SK-N-MC (cell line): ENCODE measurements at places on chromosomes 6 and 20.

- DNase-seq: no peak
Observed at GRCh38 chr20:62685781-62686555, 22.7 kb upstream of the NTSR1 start.

- no peak for DNase-seq
Observed at GRCh38 chr20:57878786-57879424, 169.1 kb upstream of the PMEPA1 start.

GRCh38 chr6:35796236-35796635 is 887 bp downstream of the CLPS start:
- DNase-seq: no peak

DNA sequence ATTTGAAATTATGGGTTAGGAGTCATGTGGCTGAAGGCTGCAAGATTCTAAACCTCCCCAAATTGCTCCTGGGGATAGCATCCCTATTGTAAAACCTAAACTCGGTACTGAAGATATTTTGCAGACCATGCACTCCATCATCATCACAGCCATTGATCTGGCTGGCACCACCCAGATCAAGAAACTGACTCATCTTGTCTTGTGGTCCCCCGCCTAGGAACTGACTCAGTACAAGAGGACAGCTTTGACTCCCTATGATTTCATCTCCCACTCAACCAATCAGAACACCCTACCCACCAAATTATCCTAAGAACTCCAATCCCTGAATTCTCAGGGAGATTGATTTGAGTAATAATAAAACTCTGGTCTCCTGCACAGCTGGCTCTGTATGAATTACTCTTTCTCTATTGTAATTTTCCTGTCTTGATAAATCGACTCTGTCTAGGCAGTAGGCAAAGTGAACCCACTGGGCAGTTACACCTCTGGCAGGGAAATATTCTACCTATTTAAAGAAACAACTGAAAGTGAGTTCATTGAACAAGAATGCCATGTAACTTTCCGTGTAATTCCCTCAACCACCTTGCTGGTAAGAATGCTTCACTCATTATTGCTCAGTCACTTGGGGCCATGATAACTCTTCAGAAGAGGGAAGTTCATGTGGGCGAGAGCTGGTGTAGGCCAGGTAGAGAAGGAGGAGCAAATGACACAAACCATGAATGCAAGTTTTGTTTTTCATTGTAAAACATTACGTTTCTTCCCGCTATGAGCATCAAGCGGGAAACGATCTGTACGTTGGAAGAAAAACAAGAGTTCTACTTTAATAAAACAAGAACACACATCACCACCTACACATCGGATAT is 602.9 kb upstream of the ARID1B start:
- no peak for DNase-seq

DNA sequence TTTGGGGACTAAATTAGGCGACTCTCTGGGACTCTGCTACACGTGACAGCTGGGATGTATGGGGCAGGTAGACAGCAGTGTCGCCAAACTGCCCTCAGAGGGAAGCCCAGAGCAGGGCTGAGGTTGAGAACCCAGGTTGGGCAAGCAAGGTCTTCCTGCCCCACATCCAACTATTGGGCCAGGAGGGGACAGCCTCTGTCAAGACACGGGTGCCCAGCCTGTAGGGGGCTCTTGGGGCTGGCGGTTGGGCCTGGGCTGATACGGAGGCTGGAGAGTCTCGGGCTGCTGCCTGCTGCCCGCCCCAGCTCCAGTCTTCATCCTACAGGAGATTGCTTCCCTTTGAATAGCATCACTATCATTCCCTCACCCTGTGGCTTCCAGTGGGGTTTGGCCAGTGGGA is 33.3 kb downstream of the CPNE5 start:
- no peak for DNase-seq

- no peak for DNase-seq
Observed at GRCh38 chr6:27296106-27296783, 15.8 kb downstream of the POM121L2 start.

DNA sequence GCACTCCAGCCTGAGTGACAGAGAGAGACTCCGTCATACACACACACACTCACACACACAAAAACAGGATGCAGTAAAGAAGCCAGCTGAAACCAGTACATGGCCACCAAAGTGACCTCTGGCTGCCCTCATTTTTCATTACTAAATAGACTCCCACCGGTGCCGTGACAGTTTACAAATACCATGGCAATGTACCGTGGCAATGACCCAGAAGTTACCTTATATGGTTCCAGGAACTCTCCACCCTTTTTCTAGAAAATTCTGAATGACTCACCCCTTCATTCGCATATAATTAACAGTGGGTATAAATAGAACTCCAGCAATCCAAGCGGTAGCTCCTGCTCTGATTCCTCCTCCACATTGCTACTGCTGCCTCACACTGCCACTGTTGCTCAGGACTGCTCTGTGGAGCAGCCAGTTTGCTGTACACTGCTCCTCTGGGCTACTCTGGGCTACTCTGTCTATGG is 57.7 kb downstream of the SNX5 start:
- peak; percentile 12 for DNase-seq

DNA sequence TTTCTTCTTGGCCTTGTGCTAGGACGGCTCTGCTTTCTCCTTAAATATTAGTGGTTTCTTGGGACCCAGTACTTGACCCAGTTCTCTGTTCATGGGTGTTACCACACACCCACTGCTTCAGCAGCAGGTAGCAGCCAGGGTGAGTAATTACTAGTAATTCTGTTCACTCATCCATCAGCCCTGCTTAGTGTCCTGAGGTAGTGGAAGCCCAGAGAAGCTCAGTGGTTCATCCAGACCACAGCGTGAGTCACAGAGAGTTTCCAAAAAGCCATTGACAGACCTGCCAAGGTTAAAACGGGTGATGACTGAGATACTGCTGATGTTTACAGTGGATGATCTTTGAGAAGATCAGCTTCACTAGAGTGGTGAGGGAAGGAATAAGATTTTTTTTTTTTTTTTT is 51.7 kb upstream of the HINT3 start:
- no peak for DNase-seq

DNA sequence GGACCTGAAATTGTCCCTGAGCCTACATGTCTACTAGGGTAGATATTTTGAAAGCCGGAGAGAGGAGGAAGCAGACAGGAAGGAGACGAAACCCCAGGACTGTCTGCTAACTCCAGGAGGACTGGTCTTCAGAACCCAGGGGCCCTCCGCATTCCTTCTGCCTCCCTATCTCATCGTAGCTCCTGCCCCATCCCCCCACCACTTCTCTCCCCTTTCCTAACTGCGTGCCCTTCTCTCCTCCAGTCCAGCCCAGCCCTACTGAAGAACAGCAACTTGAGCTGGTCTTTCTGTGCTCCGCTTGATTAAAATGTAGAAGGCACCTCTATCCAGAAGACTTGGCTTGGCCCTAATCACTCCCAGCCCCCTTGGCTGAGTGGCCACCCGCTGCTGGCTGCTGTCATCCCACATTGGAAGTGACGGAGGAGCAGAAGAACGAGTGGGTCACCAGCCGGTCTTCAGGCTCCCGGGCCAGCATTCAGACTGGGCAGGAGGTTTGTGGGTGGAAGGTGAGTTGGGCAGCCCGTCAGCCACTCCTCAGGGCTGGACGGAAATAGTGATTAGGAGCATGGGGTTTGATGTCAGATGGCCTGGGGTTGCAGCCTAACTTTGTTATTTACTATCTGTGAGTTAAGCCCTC is 28.8 kb upstream of the ANGPT4 start:
- no peak for DNase-seq

DNA sequence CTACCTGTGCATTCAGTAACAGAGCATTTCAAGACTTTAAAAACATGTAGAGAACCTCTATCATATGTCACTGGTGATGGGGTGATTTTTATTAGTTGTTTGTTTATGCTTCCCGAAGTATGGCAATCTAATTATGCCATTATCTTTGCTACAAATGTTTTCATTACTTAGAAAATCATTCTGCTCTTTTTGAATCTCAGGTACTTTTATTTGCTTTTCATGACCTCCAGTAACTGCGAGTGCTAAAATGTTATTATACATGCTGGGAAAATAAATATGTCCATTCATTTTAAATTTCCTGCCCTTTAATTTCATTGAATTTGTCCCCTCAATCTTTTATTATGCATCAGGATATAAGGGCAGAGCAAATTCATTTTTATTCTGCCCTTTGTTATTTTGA is 515.7 kb downstream of the NKAIN2 start:
- DNase-seq: no peak

GRCh38 chr6:18598551-18599264 is 211.6 kb downstream of the RNF144B start:
- DNase-seq: no peak

DNA sequence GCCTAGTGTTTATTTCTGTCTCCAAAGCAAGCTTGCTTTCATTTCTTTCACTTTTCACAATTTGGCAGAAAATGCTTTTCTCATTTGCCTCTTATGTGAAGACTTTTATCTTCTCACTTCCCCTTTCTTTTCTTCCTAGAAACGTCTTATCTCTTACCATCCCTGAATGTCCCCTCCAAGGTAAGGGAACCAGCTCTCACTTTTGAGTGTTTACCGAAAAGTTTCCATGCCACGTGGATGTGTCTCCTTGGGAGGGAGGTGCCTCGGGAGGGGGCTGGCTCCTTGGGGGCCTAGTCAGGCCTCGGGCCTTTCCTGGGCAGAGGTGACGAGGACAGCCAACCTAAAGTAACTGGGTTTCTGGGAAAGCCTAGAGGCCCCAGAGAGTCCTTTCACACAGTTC is 127.4 kb downstream of the CD24 start:
- DNase-seq: no peak

DNA sequence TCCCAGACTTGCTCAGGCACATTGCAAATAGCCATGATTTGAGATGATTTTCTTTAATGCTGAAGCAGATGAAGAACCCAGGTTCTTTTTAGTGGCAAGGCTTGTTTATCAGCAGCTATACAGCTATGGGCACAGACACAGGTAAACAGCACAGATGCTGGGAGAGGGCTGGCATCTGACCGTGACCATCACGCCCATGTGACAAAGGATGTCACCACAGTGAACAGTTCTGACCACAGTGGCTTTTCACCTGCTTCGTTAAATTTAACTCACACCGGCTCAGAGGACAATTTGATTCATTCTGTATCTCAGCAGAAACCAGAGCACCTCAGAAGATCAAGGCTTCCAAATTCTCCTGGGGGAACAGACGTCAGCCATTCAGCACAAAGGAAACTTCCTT is 142.6 kb downstream of the CDH26 start:
- no peak for DNase-seq

GRCh38 chr6:3596766-3597165 is 139.9 kb upstream of the SLC22A23 start:
- DNase-seq: no peak

DNA sequence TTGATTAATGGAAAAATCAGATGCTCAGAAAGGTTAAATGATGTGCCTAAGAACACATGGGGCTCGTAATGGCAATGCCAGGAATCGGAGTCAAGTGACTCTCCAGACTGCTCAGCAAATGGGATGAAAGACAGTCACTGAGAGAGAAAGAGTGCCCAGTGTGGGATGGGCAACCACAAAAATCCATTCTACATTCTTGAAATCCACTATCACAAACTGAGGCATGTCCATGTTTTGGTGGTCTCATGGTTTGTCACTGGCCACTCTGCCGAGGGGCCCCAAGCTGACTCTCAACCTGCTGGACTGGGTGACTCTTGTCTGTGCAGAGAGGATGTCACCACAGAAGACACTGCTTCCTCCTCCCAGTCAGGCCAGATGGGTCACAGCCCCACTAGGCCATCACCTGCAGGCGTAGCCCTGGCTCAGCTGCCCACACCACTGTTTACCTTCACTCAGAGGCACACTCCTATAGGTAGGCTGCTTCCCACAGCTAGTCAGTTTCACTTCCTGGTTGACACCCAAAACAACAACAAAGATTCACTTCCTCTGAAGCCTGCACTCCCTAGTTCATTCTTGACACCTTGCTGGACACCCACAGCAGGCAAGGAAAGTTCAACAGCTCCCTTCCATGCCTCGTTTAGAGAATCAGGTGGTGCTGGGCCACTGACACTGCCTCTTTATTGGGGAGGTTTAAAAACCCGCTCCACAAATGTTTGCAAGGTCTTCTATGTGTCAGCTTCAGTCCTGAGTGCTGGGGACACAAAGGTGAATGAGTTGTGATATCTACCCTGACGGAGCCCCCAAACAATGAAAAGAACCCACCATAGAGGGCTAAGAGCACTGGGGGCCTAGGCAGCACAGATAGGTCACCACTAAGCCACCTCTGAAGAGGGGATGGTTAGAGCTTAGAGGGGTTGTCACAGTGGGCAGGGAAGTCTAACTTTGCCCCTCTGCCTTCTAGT is 21.7 kb downstream of the MAP1LC3A start:
- no peak for DNase-seq

DNA sequence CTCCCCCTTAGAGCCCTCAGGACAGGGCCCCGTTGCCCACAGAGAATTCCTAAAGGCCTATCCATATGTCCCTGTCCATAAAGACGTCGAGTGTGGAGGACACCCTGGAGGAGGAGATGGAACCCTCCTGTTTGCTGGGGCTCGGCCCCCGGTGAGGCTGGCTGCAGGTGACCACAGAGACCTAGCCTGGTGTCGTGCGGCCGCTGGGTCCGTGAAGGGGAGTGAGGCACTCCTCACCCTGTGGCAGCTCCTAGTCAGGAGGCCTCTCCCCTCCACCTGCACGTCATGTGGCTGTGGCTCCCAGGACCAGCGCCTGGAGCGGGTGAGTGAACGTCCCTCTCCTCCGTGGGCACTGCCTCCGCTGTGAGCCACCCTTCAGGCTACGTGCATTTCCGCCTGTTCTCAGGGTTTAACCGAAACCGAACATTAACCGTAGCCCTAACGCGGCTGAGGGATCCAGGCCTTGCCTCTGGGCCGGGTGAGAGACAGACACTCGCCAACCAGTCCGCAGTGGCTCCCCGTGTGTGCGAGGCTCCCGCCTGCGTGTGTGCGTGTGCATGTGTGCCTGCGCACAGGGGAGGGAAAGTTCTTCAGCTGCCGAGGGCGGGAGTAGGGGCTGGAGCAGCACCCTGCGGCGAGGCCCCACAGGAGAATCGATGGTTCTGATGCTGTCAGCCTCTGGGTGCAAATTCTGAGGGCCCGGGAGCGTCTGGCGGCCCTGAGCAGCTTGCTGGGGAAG is 5.9 kb upstream of the TCEA2 start:
- DNase-seq: no peak

GRCh38 chr20:44342248-44342647 is 5.4 kb downstream of the R3HDML start:
- DNase-seq: no peak

DNA sequence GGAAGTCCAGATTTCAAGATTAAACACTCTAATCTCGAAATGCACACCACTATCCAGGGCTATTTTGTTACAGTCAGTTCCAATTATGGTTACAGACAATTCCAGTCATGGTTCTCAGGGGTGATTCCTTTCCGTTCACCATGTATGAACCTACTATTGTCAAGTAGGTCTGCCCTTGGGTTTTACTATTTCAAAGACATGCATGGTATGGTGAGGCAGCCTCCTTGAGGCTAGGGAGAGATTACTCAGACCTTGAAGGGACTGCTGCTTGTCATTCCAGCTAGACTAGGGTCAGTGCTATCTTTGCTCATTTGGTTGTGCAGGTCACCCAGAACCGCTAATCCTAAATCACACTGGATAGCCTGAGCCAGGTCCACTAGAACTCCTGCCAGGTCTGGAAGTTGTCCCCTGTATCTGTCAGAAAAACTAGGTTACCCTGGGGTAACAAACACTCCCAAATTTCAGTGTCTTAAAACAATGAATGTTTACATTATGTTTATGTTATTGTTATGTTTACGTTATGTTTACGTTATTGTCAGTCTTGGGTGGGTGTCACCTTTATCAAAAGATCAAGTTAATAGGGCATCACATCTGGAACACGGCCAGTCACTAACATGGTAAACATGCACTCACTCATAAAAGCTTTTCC is 41.1 kb upstream of the E2F3 start:
- DNase-seq: no peak
